A549 treated with Mapracorat at 1 μM for 4 hours (cell line): ENCODE measurements at places on chromosomes 7 and 10. TPM values are rescaled to one million over a fixed set of nuclear protein-coding genes. Genes with fewer than 3 reads are reported as not detected.

SLIT1 gene
- total RNA-seq = 0.04 to 0.10 TPM (median 0.08 TPM) in 5 replicates

JCAD gene
- 15.2 to 18.6 TPM (median 17.3 TPM) in 5 replicates for total RNA-seq

CYTH3 gene
- 25.6 to 32.4 TPM (median 27.8 TPM) in 5 replicates for total RNA-seq

FOXP2 gene
- not detected in 5 replicates for total RNA-seq

TAF3 gene
- total RNA-seq = 6.7 to 7.4 TPM (median 7.1 TPM) in 5 replicates

SLC29A4 gene
- 10.8 to 16.6 TPM (median 12.6 TPM) in 5 replicates for total RNA-seq

MDH2 gene
- total RNA-seq = 347 to 410 TPM (median 393 TPM) in 5 replicates

LIPM gene
- total RNA-seq = not detected in 5 replicates

AASS gene
- total RNA-seq = 0.06 to 0.12 TPM (median 0.06 TPM) in 5 replicates

EN2 gene
- total RNA-seq = 0.54 to 1.1 TPM (median 0.86 TPM) in 5 replicates

ITGB8 gene
- 0.60 to 1.8 TPM (median 1.3 TPM) in 5 replicates for total RNA-seq

UFSP1 gene
- 3.3 to 7.2 TPM (median 6.4 TPM) in 5 replicates for total RNA-seq

KLLN gene
- 0.41 to 0.66 TPM (median 0.49 TPM) in 5 replicates for total RNA-seq

PAPOLB gene
- not detected in 5 replicates for total RNA-seq

STEAP1B gene
- 0.13 to 0.30 TPM (median 0.22 TPM) in 4 of 5 replicates, not detected in the other for total RNA-seq

ANKRD30A gene
- total RNA-seq = 0.39 to 1.2 TPM (median 1.1 TPM) in 5 replicates

CUBN gene
- total RNA-seq = 0.03 to 0.15 TPM (median 0.08 TPM) in 5 replicates

ZNF853 gene
- total RNA-seq = 2.0 to 3.2 TPM (median 2.5 TPM) in 5 replicates

CASP2 gene
- total RNA-seq = 17.0 to 21.8 TPM (median 19.6 TPM) in 5 replicates

FAM25A gene
- total RNA-seq = not detected in 5 replicates

CALHM1 gene
- 0.04 TPM in 1 of 5 replicates, not detected in the others for total RNA-seq

C10orf53 gene
- not detected in 5 replicates for total RNA-seq

TEX47 gene
- total RNA-seq = not detected in 5 replicates
